ENCODE measurements at places on chromosomes 2 and 18. TPM values are rescaled to one million over a fixed set of nuclear protein-coding genes. Genes with fewer than 3 reads are reported as not detected.

REG3G gene
- polyA plus RNA-seq = not detected

TMEFF2 gene
- 101 TPM for polyA plus RNA-seq

MOCOS gene
- not detected for polyA plus RNA-seq

RAX gene
- polyA plus RNA-seq = not detected

PSMD14 gene
- polyA plus RNA-seq = 137 TPM

ASB18 gene
- not detected for polyA plus RNA-seq

SMYD1 gene
- not detected for polyA plus RNA-seq

DUSP19 gene
- 4.4 TPM for polyA plus RNA-seq

CFAP65 gene
- polyA plus RNA-seq = 2.5 TPM

COL3A1 gene
- polyA plus RNA-seq = 0.73 TPM

MC2R gene
- not detected for polyA plus RNA-seq

TWIST2 gene
- polyA plus RNA-seq = not detected

DNER gene
- polyA plus RNA-seq = 2,466 TPM

REEP1 gene
- 206 TPM for polyA plus RNA-seq

COLEC12 gene
- polyA plus RNA-seq = 3.2 TPM

ABHD1 gene
- polyA plus RNA-seq = not detected

AMER3 gene
- polyA plus RNA-seq = 0.70 TPM

MAPRE3 gene
- 20.0 TPM for polyA plus RNA-seq

DNPEP gene
- 14.7 TPM for polyA plus RNA-seq
